ENCODE measurements at places on chromosomes 4 and X.

DNA sequence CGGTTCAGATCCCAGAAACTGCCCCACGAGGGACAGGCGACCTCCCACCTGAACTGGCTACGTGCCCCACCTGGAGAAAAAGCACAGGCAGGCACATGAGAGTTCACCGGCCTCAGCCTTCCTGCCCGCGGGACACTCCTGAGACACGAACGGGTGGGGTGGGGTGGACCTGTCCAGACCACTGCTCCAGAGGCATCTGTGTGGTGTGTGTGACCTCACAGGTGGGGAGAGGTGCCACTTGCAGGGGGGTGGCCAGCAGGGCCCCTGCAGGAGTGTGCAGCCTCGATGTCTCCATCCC, 18.5 kb downstream of the NELFA start:
- no peak for DNase-seq

DNA sequence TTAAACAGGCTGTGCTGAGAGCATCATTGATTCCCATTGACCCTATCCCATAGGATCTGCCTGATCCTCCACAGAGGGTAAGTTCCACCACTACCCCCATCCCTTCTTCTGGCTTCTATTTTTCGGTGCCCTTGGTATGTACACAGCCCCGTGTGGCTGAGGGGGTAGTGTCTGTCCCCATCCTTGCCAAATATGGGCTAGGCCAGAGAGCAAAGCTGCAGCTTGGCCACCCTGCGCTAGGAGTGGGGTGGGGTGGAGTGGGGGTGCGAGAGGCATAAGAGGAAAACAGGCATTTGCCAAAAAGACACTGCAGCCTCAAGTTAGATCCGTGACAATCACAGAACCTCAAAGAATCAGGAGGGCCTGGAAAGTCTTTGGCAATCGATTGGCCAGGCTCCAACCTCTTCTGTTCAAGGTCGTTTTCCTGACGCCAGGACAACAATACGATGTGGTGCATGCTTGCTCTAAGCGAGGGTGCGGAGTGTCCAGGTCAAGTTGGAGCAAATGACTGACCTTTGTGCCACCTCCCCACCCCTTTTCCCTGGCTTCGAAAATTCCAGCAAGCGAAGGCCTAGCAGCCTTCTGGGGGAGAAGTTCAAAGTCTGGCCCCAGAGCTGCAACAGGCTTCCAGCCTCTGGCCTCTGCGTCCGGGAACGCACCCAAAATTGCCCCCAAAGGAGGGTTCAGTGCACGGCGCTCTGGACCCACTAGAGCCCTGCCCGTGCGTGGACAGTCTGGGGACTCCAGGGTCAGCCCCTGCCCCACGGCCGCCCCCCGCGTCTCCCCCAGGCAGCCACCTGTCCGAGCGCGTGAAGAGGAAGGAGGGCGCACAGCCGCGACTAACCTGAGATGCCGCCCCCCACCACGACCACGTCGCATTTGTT, 598 bp downstream of the MAOB start:
- DNase-seq: no peak

DNA sequence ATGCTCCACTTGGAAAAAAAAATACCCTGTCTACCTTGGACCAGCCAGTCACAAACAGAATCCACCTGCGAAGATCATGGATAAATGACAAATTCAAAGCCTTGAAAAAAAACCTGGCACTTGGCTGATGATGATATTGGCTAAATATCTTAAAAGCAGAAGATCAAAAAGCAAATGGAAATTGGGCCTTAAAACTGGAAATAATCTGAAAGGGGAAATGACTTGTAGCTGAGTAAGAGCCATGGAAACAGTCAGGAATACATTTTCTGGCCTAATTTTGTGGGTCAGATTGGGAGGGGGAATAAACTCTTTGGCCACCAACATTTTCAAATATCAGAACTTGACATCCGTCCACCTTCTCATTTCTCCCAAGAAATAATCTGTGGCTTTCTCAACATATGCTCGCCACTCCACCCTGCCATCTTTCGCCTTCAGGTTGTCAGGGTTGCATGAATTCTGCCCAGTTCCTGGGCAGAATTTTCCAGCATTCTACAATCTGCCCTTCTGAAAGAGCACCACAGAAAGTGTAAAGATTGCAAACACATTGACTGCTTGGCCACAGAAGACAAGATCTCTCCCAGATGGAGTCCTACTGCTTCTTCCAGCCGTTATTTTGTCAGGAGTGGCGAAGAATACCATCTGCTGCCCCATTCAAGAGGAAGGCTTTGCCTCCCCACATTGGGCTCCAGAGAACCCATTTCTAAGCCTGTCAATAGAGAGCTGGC, 1.7 kb upstream of the NDP start:
- no peak for DNase-seq

- DNase-seq: no peak
Observed at GRCh38 chr4:102722740-102723139, 38.0 kb downstream of the MANBA start.

DNA sequence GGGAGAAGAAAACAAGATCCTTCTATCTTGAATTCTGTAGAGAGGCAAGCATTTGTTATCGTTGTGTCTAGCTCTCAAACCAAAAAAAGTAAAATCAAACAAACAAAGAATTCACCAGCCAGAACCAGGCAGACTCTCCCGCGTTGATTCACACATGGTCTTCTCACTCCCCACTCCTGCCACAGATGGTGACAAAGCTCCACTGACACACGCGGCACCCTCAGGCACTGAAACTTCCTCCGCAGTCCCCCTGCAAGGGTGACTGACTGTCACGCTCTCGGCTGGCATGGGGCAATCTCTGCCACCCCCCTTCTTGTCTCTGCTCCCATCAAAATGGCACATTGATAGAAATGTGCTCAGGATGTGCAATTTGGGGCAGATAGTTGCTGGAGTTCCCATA, 304.9 kb downstream of the DHX15 start:
- DNase-seq: no peak

DNA sequence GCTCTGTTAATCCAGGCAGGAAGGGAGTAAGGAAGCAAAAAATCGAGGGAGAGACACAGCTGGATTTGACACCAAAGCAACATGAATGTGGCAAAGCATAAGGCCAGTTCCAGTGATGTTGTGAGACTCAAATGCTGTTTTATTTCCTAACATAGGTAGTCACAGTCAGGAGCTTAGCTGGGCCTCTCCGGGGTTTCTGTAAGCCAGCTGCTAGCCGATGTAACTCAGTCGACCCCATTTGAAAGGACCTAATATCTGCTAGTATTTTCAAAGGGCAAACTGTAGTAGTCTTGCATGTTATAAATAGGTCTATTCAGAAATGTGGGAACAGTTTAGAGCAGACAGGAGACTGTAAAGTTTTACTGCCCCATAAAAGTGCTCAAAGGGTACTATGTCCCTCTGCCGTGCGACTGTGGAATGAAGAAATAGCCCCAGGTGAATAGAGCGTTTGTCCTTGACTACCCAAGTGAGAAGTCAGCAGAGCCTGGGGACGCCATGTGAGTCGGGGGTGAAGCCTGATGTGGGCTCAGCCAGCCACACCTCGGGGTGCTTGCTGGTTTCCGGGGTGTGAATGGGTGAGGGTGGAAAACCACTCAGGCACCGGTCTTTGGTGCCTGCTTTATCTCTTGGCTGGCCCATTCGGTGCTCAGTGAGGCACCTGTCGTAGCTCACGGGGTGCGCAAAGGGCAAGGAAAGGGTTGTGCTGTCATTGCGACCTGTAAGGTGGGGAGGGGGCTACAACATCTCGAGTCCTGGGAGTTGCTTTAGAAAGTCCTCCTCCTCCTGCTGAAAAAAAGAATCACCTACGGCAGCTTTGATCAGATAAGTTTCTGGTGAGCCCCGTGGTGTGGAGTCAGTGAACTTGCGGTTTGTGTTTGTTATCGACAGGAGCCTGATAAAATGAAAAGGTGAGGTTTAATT, 745 bp downstream of the TRIM2 start:
- no peak for DNase-seq

DNA sequence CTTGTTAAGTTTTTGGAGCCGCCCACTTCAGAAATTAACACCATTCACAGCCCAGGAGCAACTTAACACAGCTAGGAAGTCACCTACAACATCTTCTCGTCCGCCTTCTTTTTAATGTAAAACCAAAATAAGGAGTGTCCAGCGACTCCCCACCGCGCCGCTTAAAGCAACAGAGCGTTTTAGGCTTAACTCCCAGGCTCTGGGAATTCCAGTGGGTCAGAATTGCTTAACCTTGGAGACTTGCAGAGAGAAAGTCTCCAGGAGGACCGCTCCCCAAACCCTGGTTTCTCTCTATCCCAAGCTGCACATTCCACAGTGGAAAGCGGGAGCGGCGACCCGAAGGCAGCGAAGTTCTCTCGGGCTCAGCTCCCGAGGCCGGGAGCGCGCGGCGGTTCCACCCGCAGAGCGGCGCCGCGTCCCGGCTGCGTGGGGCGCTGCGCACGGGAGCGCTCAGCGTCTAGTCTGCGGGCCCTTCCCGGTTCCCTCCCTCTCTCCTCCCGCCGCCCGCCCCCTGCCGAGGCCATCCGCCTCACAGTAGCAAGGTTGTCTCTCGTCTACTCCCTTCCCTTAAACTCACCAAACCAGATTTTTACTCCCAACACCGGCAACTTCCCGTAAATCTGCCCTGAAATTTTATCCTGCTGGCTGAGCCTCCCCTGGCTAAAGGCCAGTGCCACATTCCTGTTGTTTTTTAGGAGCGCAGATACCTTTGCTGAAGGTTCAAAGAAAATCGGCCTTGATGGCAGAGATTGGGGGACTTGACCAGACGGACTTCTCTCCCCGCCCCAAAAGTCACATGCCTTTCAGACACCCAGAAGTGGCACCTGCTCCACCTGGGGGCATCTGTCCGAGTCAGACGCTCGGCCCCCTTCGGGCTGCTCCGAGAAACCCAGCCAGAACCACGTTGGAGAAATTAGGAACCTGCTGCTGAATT, at the start of gene RBM47:
Gene RBM47, minus strand, starts transcription at position 464 of the 934 bp plus-strand sequence. CDS start 190,971 bp downstream, outside the sequence.
- no peak for DNase-seq

- no peak for DNase-seq
Observed at GRCh38 chrX:136210806-136211205, 40.4 kb downstream of the MAP7D3 start.

DNA sequence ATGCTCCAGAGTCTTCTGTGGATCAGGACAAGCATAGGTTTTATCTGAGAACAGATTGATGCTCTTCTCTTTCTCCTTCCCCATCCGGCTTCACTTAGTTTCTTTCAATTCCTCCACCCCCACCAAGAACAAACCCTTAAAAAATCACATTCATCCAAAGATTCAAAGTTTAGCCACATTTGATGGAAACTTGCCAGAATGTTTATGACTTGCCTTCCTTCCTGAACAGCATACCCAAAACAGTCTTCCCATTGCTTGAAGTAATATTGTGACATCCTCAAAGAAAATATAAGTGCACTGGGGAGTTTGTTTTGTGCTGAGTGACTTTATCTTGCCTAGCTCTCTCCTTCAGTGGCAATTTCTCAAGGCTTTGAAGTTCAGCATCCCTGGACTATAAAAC, 83.0 kb downstream of the MAGEB17 start:
- no peak for DNase-seq

GRCh38 chrX:152847281-152847680, 16.4 kb downstream of the NSDHL start:
- DNase-seq: peak; percentile 1

DNA sequence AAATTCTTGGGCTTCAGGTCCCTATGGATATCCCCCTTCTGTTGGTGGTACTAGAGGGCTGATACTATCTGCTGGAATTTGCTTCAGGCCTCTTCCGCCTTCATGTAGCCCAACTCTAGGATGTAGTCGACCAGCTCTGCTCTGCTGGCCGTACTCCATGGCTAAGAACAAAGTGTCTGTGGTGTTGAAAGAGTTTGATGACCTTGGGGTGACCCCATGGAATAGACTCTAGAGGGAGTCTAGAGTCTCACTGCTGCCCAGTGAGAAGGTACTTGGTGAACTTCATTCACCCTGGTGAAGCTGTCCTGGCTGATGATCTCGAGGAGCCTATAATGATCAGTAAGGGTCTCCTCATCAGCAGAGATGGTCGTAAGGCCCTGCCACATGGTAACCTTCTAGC, 11.7 kb downstream of the SOWAHB start:
- DNase-seq: no peak

DNA sequence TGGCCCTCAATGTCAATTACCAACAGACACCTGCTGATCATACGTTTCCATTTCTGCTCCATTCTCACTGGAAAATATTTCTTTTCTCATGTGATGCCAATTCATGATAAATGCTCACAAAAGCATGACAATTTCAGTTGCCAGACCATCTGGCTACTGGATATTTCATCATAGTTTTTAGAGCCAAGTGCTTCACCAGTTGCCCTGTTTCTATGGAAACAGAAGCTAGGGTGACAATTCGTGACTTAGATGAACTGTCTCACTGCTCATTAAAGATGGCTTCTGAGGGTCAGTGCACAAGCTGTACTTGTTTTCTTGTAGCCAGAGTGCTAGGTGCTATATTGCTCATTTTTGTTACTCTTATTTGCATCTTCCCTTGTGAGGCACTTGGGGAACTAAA, 184.9 kb downstream of the COMMD8 start:
- no peak for DNase-seq

GRCh38 chr4:125044886-125045285, 269.9 kb upstream of the FAT4 start:
- DNase-seq: no peak

- DNase-seq: no peak
Observed at GRCh38 chrX:107691024-107691448, 62.7 kb downstream of the PRPS1 start.

DNA sequence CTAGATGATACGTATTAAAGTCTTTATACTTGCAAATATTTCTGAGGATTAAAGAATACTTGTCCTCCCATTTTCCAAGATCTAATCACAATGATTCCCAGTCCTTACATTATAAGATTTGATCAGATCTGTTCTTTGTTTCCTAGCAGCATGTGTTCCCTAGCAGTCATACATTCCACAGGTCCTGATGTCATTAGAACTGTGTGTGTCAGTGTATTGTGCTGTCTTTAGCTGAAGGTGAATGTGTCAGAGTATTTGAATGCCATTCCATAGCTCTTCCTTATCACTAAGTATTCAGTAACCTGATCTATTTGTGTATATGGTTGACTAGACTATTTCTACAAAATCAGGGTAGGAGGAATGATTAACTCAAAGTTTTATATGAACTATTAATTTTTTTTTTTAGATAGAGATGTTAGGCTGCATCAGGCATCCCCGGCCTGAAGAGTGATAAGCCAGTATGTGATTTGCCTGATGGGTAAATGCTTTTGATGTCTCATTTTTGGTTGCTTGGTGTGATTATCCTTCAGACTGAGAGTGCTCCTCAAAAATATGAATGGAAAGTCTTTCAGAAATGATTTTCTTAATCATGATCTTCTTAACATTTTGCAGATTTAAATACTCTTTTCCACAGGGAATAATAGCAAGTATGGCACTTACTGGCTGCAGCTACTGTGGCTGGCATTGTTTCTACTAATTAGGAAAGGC, 4.4 kb downstream of the ADGRL3 start:
- no peak for DNase-seq

DNA sequence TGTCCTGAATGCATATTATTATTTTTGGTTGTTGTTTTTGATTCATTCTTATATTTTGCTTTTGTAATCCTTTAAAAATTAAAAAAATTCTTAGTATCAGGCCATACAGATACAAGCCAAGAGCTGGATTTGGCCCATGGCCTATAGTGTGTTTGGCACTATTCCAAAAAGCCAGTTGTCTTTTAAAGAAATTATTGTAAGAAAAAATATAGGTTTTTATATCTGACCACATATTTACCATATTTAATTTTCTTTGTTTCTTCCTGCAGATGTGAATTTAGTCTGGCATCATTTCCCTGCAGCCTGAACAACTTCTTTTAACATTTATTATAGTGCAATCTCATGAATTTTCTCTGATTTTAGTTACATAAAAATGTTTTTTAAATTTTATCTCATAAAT, 652.8 kb upstream of the NR3C2 start:
- no peak for DNase-seq

GRCh38 chr4:6639137-6639680, 1.3 kb upstream of the MRFAP1 start:
- no peak for DNase-seq

Data from GDM1 (cell line).